ENCODE measurements at places on chromosomes 4 and X.

DNA sequence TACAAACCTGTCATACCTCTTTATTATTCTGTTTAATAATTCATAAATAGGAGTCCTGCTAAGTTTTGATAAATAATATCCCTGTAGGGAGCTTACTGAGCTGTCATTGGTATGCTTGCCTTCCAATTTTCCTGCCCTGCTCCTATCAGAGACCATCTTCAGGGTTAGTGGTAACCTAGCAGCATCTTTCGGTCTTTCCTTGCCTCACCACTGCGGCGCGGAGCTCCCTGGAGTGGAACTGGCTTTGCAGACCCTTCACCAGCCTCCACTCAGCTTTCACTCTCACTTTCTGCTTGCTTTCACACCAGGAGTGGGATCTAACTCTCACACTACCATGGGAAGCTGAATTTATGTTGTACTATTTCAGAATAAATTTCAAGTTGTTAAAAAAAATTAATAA is 481.7 kb upstream of the ATOH1 start:
- DNase-seq = no peak

- DNase-seq = no peak
These were observed 7.4 kb downstream of the BDH2 start for GRCh38 chr4:103092245-103092644.

- DNase-seq = no peak
These were observed 213.4 kb downstream of the SPCS3 start for GRCh38 chr4:176533159-176533558.

DNA sequence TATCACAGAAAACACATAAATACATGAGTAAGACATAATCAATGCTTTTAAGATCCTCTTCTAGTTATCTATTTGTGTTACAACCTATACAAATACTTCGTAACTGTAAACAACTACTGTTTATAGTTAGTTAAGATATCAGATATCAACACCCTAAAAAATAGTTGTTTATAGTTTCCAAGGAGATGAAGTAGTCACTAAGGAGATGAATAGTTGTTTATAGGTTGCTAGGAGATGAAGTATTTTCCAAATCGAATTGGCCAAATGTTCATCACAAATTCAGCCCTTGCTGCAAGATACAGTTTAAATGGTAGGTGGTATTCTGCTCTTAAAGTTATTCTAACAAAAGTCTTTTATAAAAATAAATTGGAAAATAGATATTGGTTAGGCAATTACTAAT is 618.2 kb upstream of the PCDH10 start:
- DNase-seq = peak; percentile 32

- DNase-seq = no peak
These were observed 118.9 kb downstream of the ARSF start for GRCh38 chrX:3159995-3160720.

DNA sequence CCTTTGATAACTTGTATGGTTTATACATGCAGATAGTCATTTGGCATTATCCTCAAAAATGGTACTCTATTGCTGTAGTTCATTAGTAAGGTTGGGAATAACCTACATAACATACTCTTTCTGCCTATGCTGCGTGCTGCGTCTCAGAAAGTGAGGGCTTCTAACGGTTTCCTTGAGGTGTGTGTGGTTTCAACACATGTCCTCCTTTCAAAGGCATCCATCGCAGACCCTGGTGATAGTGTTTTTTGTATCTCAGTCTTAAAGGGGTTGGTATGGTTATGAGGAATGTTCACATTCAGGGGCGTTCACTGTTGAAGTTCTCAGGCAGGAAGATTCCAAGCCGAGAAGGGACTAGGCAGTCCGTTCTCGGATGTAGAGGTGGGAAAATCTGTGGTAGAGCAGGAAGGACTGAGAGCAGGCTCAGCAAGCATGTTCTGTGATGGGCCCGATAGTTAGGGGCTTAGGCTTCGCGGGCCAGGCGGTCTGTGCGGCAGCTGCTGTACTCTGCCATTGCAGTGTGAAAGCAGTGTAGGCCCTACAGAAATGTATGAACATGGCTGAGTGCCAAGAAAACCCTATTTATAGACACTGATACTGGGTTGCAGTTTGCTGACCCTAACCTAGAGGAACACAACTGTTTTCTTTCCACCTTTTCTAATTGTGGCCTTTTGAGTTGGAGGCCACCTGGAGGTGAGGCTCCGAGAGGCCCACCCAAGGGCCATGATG is 123.2 kb downstream of the GPR143 start:
- no peak for DNase-seq

All from NCI-H510A treated with DMSO at 0.1 percent for 48 hours (cell line).